ENCODE measurements at places on chromosomes 3 and 15.
A peak's percentile ranks its signal among the peaks of the same experiment; 100 is the strongest.

- DNase-seq = no peak
Observed at GRCh38 chr3:82329300-82329699, 567.9 kb upstream of the GBE1 start.

GRCh38 chr15:60901647-60902046 lies 327.5 kb downstream of the RORA start:
- DNase-seq = no peak

DNA sequence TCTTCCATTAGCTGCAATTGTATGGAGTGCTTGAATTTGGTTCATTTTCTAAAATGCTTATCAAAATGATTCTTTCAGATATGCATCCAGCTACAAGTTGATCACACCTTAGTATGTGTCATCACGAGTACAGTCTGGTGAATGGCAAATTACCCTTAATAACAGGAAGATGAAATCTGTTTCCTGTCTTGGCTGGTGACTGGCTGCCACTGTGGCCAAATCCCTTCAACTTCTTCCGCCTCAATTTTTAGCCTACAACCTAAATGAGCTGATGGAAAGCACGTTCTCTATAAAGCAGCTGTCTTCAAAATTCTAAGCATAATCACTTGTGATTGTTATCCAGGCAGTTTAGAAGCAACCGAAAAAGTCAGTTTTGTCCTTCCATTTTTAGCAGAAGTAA lies 387.1 kb upstream of the NECTIN3 start:
- DNase-seq = no peak

DNA sequence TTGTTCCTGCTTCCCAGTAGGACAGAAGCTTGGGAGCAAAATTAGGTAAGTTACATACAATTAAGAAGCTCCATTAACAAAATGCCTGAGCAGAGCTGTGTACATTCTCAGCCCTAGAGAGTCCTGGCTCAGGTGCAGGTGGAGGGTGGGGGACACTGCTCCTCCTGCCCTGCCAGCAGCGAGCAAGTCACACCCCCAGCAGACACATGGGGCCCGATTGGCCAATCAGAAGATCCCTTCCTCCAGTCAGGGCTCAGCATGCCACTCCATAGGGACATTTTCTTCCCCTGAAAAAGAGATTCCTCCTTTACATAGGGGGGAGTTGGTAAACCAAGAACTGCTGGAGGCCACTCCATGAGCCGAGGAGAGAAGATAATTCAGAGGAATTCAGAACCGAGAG lies 62.1 kb downstream of the PLXNA1 start:
- no peak for DNase-seq

- DNase-seq = peak; percentile 72
Observed at GRCh38 chr3:71930056-71930991, 145.4 kb upstream of the PROK2 start.

DNA sequence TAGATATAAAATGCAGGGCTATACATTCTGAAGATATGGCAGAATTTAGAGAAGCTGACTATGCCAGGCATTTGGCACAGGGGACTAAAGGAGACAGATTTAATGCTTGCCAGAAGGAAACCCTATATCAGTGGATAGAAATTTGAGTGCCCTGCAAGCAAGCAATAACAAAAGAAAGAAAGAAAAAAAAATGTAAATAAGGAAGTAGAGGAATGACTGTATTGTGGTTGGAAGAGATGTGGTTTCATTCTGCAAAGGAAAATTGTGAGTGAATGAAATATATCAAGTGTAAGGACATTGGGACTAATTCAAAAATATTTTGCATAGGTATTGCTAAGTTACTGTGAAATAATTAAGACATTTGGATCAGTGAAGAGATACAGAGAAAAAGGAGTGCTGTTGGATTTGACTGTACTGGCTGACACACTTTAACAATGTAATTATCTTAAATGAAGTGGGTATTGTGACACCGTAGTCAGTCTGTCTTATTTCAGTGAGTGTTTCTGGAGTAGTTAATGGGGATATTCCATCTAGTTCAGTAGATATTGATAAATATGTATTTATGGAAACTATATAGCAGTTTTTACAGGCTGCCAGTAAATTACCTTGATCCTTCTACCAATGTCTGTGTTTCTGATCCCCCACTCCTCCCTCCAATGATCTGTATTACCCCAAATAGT lies 418.2 kb downstream of the CNTN4 start:
- no peak for DNase-seq

GRCh38 chr3:66473692-66474091 lies 27.1 kb downstream of the LRIG1 start:
- DNase-seq = peak; percentile 50

DNA sequence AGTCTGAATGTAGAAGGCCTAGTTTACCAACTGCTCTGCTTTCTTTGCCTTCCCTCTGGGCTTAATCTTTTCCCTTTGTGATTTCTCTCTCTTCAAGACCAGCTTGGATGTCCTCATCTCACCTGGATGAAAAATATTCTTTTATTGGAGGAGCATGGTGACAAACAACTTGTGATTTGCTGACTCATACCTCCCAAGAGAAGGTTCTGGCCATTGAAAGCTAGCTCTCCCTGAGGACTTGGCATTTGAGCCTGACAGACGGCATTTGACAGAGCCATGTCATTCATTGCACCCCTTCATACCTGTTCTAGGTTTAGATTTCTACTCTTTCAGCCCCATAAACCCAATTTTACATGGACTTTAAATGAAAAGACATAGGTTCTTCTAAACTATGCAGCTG lies 33.3 kb downstream of the ATG7 start:
- peak; percentile 26 for DNase-seq

GRCh38 chr15:42879443-42879842 lies 41.1 kb downstream of the TTBK2 start:
- DNase-seq = no peak

DNA sequence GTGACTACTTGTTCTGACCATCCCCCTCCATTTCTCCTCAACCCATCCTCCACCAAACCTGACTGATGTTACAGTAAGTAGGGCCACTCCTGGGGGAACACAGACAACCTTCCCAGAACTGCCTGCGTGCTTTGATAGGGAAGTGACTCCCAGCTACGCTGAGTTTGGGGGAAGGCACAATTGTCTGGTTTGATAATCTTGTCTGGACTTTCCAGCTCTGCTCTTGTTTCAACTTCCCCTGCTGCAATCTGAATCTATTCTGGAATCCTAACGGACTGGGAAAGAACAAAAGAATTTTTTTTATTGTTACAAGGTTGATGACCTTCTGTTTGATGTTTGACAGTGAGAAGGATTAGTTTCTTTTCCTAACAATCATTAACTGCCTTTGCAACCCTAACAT lies 895.6 kb downstream of the ROBO1 start:
- DNase-seq = peak; percentile 81

DNA sequence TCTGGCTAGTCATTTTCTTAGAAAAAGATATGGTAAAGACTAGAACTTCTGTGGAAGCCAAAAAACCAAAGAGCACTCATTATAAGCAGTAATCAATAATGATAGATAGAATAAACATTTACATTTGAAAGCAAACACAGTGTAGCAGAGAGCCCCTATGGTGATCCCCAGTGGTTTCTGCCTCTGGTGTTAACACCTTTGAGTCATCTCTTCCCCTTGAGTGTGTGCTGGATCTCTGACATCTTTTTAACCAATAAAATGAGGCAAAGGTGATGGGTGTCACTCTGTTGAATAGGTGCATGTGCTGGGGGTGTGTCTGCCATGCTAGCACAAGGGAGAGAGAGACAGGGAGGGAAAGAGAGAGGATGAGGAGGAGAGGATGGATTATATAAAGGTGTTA lies 121.6 kb downstream of the TFG start:
- no peak for DNase-seq

DNA sequence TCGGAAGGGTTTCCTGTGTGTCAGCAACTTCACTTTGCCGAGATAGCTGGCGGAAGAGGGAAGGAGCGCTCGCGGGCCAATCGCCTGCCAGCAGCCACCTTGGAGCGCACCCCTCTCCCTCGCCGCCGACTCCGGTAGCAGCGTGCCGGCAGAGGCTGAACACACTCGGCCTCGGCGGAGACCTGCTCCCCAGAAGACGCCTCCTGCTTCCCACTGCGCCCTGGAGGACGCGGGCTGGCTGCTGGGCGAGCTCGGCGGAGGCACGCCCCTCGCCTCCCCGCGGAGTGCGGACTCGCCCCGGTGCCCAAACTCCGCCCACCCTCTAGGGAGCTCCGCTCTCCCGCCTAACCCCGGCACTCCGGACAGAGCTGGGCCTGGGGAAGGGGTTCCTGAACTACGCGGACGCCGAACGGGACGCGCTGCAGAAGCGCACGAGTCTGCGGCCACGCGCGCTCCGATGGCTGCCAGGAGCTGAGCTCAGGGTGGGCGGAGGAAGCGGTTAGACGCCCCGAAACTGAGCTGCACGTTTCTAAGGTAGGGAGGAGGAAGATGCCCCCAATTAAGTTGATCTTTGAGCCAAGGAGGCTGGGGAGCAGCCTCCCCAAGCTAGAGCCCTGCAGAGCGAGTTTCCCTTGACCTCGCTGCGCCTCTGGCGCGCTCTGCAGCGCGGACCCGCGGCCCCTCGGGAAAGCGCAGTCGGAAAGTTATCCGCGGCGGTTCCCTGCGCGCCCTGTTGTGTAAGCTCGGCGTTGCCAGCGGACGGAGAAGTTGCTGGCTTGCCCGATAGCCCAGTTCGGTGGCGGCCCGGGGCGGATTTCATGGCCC lies at the start of gene P2RY1:
P2RY1 (plus strand) TSS at position 356 of the 825 bp plus-strand sequence. CDS start 652 bp downstream, outside the sequence.
- peak; percentile 75 for DNase-seq

GRCh38 chr3:78992400-78992799 lies 775.4 kb downstream of the ROBO1 start:
- no peak for DNase-seq

DNA sequence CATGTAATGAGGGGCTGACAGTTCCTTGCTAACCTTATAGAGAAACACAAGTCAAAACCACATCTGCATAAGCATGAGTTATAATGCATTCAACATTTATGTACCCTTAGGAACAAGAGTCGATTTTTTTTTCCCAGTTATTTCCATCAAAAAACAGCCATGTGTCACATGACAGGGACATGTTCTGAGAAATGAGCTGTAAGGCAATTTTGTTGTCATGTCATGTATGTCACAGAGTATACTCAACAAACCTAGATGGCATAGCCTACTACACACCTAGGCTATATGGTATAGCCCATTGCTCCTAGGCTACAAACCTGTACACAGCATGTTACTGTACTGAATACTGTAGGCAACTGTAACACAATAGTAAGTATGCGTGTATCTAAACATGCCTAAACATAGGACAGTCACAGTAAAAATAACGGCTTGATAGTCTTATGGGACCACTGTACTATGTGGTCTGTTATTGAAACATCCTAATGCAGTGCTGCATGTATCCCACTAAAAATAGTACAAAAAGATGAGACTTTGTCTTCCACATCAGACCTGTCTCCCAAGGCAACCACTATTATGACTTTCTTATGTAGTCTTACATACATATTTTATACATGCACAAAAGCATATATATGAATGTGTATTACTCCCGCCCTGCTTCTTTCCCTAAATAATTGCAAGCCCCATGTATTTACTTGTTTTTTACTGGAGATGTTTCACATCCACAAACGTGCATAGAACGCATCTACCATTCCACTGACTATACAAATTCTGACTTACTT lies 34.9 kb downstream of the LINS1 start:
- DNase-seq = no peak

DNA sequence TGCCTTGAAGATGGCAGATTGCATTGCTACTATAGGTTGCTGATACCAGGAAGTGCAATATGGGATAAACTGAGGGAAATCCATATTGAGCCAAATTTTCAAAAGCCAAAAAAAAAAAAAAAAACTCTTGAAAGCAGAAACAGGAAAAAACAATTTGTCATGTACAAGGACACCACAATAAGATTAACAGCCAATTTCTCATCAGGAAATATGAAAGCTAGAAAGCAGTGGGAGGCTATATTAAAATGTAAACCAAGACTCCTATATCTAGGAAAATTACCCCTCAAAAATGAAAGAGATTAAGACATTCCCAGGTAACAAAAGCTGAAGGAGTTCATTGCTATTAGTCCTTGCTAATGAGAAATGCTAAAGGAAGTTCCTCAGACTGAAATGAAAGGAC lies 462.8 kb upstream of the DPH6 start:
- DNase-seq = no peak

GRCh38 chr3:194035406-194036138 lies 100.4 kb upstream of the HES1 start:
- DNase-seq = no peak

DNA sequence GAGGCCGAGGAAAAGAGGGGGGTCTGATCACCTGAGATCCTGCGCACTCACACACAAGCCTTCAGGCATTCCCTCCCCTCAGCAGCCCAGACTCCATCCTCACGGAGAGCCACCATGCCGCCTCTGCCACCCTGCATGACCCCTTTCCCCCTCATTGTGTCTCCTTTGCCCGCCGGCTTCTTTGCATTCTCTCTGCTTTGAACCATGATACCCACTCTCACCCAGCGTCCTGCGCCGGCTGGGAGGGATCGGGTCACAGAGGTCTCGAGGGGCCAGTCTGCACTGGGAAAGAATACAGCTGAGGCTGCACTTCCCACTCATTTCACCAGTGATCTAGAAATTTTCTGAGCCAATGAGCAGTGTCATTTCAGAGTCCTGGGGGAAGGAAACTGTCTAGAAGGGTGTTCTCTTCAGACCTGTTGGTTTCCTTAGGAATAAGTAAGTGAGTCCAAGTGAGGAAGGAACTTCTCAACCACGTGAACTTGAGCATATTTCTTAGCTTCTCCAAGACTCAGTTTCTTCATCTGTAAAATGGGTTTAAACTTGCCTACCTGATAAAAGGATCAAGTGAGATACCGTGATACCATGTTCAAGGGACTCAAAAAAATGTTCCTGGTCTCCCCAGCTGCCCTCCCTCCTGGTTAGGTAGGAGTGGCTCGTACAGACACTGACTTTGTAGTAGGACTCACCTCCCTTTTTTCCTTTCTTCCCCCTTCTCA lies 96.7 kb downstream of the TOP2B start:
- no peak for DNase-seq

DNA sequence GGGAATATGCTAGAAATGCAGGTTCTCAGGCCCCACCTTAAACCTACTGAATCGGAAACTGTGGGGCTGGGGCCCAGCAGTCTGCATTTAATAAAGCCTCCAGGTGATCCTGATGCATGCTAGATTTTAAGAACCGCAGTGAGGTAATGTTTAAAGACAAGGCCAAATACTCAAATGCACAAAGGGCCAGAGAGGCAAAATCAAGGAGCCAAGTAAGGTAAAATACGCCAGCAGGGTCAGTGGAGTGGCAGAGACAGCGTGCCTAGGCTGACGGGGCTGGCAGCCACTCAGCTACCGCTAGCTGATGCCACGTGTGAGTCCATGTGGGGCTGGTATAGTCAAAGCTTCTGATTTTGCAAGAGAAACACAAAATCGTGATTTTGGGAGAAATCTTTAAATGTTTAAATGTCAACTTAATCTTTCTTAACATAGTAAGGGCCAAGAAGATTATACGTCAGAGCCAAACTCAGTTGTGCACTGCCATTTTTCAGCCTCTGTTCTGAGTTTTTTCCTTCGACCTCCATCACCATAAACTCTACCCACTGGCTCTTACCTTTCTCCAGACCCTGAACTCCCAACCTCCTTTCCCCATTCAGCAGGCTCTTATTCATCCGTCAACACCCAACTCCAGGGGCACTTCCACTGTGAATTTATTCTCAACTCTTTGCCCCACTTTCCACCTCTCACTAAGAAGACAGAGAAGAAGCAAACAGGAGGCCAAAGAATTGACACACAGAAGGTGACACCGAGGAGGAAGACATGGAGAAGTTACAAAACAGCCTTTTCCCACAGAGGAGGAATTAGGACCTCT lies 136.6 kb upstream of the RAD18 start:
- DNase-seq = no peak

All from fibroblast of pulmonary artery (primary cell).